AG09319 (cell line): ENCODE measurements at places on chromosomes 12 and 14.

DNA sequence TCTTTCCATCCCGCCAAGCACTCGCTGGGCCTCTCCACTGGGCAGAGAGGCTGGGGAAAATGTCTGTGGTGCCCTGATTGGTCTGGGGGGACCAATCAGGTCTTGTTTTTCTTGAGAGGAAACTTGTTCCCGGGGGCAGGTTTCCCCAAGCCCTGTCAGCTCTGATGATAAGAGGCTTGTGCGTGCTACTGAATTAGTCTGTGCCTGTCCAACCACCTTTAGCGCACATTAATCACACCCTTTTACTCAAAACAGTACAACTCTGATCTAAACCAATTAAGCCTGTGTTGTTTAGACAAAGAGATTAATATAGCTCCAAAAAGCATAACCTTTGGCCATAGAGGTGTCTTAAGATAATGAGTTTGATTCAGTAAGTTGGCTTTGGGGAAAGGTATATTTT is 580.4 kb downstream of the VRK1 start:
- DNase-seq = no peak

DNA sequence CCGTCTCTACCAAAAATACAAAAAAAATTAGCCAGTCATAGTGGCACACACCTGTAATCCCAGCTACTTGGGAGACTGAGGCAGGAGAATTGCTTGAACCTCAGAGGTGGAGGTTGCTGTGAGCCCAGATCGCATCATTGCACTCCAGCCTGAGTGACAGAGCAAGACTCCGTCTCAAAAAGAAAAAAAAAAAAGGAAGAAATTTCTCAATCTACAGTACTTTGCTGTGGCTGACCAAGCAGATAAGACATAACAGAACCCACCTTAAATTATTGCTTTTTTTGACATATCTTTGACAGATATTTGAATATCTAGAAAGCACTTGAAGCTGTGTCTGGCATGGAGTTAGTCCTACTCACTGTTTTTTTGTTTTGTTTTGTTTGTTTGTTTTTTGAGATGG is 34.9 kb upstream of the HNF1A start:
- no peak for DNase-seq

GRCh38 chr14:68571114-68571591 is 221.7 kb downstream of the ZFP36L1 start:
- no peak for DNase-seq

DNA sequence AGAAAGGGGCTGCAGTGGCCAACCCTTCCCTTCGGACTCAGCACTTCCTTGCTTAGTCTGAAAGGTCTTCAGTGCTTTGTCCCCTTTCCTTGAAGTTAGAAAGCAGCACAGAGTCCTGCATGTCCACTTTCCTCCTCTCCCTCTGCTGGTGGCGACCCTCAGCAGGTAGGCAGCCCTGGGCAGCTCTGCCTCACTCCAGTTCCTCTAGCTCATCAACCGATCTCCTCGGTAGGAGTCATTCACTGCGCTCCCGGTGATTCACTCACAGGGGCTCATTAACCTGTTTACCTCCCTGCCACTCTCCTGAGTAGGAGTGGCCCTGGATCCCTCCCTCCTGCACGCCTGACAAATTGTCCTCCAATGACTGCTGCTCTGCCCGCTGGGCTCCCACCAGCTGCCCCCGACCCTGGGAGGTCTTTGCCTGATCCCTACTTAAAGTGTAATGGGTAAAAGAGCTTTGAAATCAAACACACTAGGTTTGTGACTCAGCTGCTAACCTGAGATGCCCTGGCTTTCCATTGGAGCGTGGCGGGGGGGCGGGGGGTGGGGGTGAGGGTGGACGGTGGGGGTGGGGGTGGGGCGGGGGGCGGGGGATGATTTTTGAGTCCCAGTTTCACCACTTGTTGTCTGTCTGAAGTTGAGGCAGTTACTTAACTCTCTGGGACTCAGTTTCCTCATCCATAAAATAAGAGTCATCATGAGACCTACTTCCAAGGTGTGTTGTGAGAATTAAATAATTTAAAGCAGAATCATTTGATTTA is 4.2 kb downstream of the SCNN1A start:
- DNase-seq = no peak

- no peak for DNase-seq
Measured at GRCh38 chr14:76844223-76844622, 18.0 kb downstream of the LRRC74A start.

DNA sequence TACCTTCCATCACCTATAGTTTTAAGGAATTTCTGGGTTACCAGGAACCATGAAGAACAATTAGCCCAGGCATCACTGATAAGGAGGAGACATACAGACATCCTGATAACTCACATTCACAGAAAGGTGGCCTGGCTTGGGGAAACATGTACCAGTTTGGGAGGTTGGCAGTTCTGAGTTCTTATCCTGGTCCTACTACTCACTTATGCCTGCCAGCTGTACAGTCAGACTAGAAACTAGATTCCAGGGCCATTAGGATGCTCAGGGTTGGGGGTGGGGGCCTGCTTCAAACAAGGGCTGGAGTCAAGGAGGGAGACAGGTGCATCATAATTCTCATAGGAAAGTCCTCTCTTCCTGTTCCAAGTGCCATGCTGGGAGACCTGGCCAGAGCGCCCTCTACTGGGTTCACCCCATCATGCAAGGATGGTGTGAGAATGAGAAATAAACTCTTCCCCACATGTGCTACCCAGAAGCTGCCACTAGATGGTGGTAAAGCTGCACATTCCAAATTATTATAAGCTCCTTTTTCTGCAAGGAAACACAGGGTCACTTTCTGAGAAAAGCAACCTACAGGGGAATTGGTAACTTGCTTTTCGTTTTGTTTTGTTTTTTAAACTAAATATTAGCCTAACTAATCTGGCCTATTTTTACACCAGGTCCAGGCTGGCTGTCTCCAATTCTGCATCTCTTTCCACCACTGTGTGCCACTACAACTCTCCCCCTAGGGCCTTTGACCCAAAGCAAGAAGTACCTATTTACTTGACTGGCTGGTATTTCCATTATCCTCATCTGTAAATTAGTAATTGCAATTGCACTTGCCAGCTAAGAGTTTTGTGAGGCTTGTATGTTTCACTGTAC is 14.5 kb downstream of the OAS2 start:
- no peak for DNase-seq

- no peak for DNase-seq
Measured at GRCh38 chr12:118959985-118960560, 21.3 kb upstream of the SRRM4 start.

- no peak for DNase-seq
Measured at GRCh38 chr12:113697104-113697503, 225.4 kb upstream of the LHX5 start.

DNA sequence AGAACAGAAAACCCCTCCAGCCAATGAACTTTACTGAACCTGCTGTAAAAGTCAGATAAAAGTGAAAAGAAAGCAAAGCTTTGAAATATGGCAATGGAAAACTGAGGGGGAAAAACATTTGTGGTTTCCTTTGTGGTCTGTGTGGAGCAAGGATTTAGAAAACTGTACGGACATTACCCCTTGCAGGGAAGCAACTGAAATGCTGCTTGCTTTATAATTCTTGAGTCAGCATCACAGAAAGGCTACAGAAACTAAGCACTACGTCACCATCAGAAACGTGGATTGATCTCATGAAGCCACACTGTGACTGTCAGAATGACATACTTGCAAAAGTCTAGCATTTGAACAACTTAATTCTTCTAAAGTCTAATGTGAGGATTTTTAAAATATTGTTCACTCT is 2.4 kb upstream of the KCNC2 start:
- DNase-seq = no peak

GRCh38 chr12:126247936-126248335 is 1182.7 kb downstream of the AACS start:
- DNase-seq = no peak

DNA sequence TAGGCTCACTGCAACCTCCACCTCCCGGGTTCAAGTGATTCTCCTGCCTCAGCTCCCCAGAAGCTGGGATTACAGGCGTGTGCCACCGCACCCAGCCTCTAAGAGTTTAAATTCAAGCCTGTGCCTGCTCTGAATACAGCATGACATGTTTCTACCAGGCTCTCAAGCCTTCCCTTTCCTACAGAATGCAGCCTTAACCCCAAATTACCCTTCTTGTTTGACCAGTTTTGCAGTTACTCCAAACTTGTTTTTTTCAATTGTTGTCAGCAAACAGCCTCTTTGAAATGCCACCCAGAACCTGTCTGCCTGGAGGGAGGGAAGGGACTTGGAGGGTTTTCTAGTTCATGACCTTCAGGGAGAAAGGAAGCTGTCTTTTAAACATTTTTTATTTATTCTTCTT is 15.4 kb downstream of the GLTP start:
- DNase-seq = no peak

DNA sequence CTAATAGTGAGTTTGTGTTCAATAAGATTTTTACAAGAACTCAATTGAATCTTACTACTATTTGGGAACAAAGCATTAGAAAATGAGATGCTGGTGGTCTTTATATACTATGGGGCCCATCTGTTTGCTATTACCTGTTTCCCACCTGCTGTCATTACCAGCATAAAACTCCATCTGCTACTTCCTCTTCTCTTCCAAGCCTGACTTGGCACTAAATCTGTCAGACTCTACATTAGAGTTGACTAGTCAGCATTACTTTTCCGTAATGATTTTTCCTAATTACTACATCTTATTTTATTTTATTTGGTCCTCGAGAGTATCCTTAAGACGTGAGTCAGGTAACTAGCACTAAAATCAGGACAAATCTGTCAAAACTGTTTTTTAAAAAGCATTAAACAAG is 68.1 kb upstream of the KRR1 start:
- no peak for DNase-seq

DNA sequence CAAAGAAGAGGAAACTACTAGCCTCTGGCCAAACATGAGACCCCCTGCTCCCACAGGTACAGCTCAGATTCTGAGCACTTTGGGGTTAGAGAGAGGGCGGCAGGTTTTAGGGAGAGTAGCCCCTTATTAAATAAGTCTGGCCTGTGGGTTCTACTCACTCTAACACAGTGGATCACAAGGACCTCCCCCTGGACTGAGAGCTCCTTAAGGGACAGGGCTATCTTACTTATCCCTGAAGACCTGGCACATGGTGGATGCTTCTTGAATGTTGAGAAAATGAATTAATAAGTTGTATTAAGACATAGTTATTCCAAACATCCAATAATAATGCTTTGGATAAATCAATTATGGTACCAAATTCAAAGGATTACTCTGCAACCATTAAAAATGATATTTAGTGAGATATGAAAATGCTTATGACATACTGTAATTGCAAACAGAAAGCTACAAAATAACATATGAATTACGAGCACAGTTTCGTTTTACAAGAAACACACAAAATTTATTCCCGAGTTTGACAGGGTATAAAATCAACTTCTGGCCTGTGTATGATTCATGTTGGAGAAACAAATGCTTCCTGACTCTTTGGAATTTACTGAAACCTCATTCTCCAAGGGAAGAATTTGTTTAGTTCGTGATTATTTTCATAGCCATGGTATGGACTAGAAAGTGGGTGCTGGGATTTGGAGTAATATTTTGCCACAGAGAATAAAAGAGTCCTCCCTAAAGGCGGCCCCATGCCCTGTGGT is 59.3 kb upstream of the BDKRB2 start:
- DNase-seq = peak; percentile 82

GRCh38 chr14:87049950-87050349 is 943.0 kb downstream of the GALC start:
- DNase-seq = no peak

- DNase-seq = no peak
Measured at GRCh38 chr12:68416826-68417225, 84.7 kb upstream of the MDM1 start.

- no peak for DNase-seq
Measured at GRCh38 chr12:95736631-95737030, 53.9 kb downstream of the NTN4 start.

DNA sequence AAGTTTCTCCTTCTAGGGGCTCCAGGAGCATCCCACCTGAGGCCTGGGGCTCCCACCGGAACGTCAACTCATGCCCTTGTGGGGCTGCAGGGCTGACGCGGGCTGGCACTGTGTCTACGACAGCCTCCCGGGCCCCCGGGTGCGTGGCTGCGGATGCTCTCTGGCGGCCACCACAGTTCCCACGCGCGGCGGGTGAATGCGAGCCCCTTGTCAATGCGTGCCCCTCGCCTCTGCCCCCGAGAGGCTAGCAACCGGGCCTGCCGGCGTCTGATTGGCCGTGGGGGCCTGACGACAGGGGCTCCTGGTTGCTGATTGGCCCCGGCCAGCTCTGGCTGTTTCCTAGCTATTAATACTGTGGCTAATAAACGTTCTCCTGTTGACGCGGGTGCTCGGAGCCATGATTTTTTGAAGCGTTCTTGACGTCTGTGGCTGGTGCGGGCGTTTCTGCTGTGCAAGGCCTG is 1.8 kb upstream of the MEG3 start:
- DNase-seq = no peak

GRCh38 chr14:30387871-30388270 is 171.1 kb upstream of the G2E3 start:
- no peak for DNase-seq

- no peak for DNase-seq
Measured at GRCh38 chr14:88210426-88210825, 112.6 kb downstream of the KCNK10 start.
